ENCODE measurements at places on chromosomes 3 and 15.
A peak's percentile ranks its signal among the peaks of the same experiment; 100 is the strongest.

DNA sequence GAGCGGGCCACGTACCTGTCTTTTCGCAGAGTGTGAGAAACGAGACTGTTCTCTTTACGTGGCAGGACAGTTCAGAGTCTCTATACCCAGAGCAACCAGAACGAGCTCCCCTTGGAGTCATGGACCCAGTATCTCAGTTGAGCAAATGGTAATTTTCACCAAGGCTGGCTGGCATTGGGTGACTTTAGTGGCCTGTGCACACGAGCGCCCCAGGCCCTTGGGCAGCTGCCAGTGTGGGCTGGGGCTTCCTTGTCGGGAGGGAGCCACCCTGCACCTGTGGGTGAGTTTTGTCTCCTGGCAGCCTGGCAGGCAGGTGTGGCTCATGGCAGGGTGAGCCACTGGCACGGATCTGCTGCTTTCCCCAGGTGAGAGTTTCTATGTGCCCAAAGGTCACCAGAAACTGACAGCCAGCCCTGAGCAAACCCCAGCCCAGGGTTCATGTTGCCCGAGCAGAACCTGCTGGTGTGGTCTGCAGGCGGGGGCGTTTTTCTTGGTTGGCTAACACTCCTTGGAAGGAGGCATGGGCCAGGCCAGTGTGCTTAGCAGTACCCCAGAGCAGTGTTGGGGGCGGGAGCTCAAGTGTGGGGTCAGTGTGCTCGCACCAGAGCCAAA lies 135.0 kb downstream of the TJP1 start:
- no peak for DNase-seq

DNA sequence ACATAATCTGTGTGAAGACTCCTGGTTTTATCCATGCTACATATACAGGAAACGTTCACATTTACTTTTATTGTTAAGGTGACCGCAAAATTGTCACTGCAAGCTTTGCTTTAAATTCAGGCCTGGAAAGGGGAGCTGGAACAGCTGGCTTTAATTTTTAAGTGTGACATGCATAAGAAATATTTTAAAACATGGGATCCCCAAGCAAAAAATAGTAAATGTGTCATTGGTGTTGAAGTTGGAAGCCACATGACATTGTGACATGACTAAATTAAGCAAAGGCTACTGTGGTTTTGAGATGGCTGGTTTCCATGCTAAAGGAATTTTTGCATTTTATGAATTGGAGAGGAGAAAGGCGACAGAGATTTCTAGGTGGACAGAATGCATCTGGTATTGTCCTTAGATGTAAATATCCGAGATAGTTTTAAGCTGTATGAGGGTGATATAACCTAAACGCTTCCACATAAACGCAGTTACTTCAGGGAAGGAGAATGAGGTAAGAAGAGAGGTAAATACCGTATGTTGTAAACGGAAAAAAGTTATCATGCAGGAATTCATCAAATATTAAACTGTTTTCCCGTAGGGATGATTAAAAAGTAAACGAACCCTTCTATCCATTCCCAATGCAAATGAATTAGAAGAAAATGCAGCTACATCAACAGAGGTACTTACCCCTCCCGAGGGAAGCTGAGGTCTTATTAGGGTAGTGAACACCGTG lies 927 bp upstream of the FYTTD1 start:
- no peak for DNase-seq

- DNase-seq, result peak; percentile 62
These were observed 12.9 kb downstream of the OCA2 start for GRCh38 chr15:28086175-28086703.

GRCh38 chr3:121659586-121659985 lies 1.1 kb downstream of the HCLS1 start:
- no peak for DNase-seq

- peak; percentile 7 for DNase-seq
These were observed at the start of gene CLSTN2 for GRCh38 chr3:139935016-139935865. Gene CLSTN2 (plus strand): TSS chr3:139935185.

- no peak for DNase-seq
These were observed 34.2 kb downstream of the SEMA5B start for GRCh38 chr3:122993124-122993978.

DNA sequence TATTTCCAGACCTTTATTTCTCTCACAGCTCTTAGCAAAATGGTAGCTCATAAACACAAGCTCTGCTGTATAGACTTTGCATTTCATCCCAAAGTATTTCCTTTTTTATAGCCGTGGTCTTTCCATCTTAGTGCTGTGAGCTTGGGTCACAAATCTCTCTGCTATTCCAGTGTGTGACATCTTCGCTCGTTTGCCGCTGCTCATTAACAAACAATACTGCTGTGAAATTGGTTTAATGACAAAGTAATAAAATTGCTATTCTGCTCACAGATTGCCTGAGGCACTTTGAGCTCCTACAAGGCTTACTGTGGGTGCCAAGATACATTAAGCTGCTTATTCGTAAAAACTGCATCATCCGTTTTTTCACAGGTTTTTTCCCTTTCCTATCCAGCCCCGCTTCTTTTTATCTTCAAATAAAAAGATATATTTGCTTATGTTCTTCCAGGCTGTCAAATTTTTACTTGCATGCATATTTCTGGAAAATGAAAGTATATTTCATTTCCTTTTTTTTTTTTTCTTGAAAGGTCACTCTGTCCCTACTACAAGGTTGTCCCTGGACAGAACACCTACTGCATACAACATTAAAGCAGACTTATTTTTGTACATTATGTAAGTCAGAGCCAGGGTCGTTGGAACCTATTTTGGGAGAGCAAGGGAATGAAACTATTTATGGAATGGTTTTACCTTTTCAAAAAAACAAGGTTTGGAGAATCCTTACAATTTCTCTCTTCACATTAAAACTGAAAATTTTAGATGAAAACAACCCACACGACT lies 174.5 kb downstream of the MEIS2 start:
- no peak for DNase-seq

GRCh38 chr3:16378415-16378814 lies 113.4 kb downstream of the OXNAD1 start:
- no peak for DNase-seq

- no peak for DNase-seq
These were observed 152.7 kb downstream of the NFKBIZ start for GRCh38 chr3:102002056-102002455.

GRCh38 chr3:152865668-152866245 lies 30.8 kb downstream of the P2RY1 start:
- DNase-seq, result no peak

- no peak for DNase-seq
These were observed 60.3 kb downstream of the TGFBR2 start for GRCh38 chr3:30666572-30667279.

DNA sequence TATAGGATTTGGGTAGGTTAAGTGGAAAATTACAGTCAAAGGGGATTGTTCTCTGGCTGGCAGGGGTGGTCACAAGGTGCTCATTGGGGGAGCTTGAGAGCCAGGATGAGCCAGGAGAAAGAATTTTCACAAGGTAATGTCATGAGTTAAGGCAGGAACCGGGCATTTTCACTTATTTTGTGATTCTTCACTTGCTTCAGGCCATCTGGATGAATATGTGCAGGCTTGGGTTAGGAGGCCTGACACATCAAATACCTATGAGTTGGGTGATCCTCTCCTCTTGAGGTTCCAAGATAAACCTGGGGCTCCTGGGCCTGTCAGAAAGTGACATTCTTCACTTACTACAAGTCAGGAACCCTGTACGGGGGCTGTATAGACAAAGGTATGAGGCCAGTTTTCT lies 68.7 kb downstream of the CD200 start:
- DNase-seq, result no peak

GRCh38 chr15:77650265-77650664 lies 17.6 kb upstream of the LINGO1 start:
- DNase-seq, result peak; percentile 12

GRCh38 chr3:18086078-18086477 lies 339.1 kb downstream of the SATB1 start:
- DNase-seq, result no peak

DNA sequence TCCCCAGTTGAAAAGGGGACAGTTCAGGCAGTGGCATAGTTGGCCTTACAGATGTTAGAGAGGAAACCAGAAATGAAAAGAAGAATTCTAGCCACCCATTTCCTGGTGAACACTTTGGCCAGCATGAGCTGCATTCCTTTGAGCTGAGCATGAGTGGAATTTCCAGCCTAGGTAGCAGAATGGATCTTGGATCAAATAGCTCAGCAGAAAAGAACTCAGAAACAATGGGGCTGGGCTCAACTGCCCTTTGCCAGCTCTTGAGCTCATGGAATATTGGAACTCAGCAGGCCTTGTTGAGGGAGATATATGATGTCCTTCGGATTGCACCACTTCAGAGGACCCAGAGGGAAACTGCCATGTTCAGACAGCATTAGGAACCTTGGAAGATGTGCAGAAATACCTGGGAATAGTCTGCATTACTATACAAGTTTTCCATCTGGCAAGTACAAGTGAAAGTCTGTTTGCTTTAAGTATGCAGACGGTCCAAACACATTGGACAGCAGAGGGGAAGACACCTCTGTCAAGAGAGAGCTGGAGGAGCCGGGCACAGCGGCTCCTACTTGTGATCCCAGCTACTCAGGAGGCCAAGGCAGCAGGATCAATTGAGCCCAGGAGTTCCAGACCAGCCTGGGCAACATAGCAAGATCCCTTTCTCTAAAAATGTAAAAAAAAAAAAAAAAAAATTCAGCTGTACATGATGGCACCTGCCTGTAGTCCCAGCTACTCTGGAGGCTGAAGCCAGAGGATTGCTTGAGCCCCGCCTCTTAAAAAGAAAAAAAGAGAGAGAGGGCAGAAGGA lies 3.1 kb upstream of the CDV3 start:
- DNase-seq, result peak; percentile 93

GRCh38 chr15:60844511-60845174 lies 365.7 kb upstream of the ICE2 start:
- DNase-seq, result no peak

DNA sequence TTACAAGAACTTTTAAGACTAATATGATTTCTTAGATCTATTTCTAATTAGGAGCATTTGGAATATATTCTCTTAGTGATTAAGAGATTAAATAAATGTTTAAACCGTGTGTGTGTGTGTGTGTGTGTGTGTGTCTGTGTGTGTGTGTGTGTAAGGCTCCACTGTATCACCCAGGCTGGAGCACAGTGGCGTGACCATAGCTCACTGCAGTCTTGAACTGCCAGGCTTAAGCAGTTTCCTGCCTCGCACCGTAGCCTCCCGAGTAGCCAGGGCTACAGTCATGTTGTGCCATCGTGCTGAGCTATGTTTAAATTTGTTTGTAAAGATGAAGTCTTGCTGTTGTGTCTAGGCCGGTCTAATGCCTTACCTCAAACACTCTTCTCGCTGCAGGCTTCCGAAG lies 109.4 kb downstream of the KLHL25 start:
- DNase-seq, result no peak

- peak; percentile 3 for DNase-seq
These were observed 13.0 kb upstream of the SEC62 start for GRCh38 chr3:169953462-169954141.

- no peak for DNase-seq
These were observed 347.4 kb upstream of the ADAMTS9 start for GRCh38 chr3:65035246-65035645.

DNA sequence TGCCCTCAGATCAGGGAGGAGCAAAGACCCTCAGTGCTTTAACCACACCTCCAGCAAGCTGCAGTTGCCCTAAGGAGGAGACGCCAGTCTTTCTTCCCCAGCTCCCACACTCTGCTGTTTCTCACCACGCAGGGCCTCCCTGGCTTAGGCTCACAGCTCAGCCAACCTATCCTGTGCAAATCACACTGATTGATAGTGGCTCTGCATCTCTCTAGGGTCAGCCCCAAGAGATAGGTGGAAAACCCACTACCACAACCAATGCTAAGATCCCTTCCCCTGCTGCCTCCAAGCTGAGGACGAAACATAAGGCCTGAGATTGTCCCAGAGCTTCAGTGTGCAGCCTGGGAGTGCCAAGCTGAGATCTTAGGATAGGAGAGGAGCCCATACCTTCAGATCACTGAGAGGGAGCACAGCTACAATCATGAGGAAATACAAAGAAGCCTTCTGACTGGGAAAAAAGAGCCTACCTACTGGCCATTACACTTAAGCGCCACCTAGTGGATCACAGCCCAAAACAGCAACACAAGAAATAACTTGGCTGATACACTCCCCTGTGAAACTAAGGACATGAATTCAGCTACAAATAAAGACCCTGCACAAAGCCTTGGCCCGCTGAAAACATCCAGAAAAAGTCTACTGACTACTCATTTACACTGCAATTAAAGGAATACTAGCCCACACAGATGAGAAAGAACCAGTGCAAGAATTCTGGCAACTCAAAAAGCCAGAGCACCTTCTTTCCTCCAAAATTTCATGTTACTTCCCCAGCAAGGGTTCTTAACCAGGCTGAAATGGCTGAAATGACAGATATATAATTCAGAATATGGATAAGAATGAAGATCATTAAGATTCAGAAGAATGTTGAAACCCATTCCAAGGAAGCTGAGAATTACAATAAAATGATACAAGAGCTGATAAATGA lies 271.5 kb upstream of the DCBLD2 start:
- peak; percentile 88 for DNase-seq

DNA sequence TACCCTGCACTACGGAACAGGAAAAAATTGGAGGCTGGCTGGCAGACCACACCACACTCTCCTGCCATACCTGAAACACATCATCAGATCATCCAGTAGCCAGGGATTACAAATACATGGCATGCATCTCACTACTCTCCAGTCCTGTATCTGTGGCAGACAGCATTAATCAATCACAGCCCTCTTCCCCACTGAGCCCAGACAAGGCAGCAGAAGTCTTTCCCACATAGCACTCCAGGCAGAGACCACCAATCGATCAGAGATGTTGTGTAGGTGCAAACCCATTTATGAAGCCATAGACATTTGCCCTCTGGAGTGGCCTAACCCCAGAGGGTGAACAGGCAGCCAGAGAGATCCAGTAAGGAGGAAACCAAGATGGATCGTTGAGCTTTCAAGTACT lies 410.9 kb upstream of the PROK2 start:
- no peak for DNase-seq

DNA sequence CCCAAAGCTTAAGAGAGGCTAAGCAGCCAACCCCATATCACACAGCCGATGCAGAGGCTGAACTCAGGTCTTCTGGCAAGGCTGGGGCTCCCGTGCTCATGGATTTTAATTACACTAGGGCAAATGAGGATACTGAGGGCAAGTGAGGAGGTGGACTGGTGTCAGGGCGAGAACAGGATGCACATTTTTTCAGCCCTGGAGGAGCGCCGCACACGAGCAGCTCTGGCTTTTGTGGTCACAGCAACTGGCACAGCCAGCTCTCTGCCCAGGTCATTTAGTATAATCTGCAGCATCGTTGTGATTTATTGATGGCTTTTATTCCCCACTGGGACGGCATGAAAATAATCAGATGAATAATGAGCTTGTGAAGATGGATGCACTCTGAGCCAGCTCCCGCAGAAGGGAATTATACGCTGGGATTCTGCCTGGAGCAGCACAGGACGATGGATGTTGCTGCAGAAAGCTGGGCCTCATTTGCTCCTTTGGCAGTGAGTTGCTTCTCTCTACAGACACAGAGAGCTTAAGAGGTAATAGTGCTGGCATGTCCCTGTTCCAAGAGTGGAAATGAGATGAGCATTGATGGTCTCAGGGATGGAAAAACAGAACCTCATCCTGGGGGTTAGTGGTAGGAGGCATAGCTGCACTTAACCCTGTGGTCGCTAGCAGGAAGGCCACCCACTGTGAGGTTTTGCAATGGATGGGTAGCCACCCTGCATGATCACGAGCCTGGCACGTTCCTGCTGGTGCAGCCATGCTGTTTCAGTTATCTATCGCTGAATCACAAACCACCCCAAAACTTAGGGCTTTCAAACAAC lies 135.4 kb downstream of the UACA start:
- no peak for DNase-seq
